Bone marrow (tissue), 2 donors: ENCODE measurements at places on chromosomes 16 and 17.

GRCh38 chr16:31713945-31714902, 159.4 kb upstream of the ZNF267 start:
- no peak for DNase-seq

DNA sequence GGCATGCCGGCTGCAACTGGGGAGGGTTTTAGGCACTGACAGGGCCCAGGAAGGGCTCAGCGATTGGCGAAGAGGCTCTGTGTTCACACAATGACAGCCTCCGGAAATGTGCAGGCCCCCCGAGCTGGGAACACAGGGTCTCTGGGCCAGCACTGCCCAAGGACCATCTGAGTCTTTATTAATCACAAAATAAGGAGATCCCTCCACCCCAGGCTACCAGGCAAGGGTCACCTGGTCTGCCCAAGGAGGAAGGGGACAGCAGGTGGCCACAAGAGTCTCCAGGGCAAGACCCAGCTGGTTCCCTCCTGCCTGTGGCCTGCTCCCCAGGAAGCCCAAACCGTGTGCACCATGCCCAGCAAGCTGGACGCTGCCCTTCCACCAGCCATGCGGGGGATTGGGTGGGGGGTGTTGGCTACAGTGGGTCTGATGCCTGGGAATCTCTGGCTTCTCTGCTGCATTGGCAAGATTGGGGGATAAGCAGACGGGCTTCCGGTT, 52.1 kb upstream of the TNRC6C start:
- no peak for DNase-seq

GRCh38 chr16:81716478-81717225, 62.4 kb upstream of the PLCG2 start:
- DNase-seq, result no peak

GRCh38 chr17:77414811-77415400, 274.1 kb downstream of the SEC14L1 start:
- DNase-seq, result no peak

- no peak for DNase-seq
These were observed 7.1 kb downstream of the HAS3 start for GRCh38 chr16:69112285-69113129.

- no peak for DNase-seq
These were observed 6.6 kb upstream of the HOXB9 start for GRCh38 chr17:48632579-48633265.

DNA sequence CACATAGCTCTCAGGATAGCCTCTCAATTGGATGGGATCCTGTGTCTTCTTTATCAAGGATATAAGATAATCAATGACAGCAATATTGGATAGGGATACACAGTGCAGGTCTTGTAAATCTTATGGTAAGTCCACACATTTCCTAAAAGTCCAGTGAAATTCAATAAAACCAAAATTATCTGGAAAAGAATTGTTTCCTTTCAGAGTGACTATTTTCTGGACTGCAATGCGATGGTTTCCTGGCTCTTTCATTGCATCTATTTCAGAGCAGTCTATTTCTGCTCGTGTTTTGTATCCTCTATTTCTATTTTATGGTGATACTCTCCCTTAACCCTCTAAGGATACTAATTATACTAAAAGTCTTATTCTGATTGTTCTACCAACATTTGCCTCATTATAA, 24.3 kb upstream of the MON1B start:
- DNase-seq, result no peak

GRCh38 chr16:3150346-3151218, 15.8 kb downstream of the ZNF213 start:
- DNase-seq, result peak; percentile 93

GRCh38 chr17:29156781-29157180, 23.4 kb downstream of the MYO18A start:
- DNase-seq, result no peak

GRCh38 chr17:48570325-48571023, 7.7 kb downstream of the HOXB4 start:
- no peak for DNase-seq

DNA sequence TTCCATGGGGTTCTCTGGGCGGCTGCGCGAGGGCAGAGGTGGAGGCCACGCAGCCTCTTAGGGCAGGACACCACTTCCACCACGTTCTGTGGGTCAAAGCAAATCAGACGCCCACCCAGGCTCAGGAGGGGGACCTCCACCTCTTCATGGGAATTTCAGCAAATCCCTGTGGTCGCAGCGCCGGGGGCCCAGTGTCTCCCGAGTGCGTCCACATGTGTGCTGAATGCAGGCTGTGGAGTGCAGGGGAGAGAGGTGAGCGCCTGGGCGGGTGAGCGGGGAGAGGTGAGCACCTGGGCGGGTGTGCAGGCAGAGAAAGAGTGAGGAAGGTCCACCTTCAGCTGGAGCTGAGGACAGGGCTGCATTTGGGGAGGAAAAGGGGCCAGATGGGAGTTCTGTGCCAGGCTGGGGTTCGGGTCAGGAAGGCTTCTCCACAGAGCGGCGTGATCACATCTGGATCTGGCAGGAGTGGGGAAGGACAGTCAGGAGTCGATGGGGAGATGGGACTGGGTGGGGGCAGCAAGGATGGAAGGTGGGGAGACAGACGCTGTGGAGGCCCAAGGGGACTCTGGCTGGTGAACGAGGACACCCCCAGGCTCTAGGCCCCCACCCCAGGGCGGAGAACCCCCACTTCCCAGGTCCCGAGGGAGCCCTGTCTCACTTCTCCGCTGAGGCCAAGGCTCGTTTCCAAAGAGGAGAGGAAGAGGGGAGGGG, 36.8 kb upstream of the CBFA2T3 start:
- DNase-seq, result no peak
